NCI-H2107 (cell line): ENCODE measurements at places on chromosomes 7 and 10.

DNA sequence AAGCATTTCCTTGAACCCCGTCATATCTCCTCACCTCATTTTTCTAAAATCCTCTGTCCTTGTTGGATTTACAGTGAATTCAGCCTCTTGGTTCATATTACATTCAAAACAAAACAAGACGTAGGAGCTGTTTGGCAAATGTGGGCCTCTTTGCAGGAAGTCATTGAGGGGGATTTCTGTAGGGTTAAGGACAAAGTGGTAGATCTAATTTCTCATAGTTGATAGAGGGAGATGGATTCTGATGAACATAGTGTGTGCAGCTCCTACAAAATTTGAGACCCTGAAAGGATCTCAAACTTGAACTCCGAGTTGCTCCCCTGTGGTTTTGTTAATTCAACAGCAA, 682 bp downstream of the TBXAS1 start:
- DNase-seq = no peak

DNA sequence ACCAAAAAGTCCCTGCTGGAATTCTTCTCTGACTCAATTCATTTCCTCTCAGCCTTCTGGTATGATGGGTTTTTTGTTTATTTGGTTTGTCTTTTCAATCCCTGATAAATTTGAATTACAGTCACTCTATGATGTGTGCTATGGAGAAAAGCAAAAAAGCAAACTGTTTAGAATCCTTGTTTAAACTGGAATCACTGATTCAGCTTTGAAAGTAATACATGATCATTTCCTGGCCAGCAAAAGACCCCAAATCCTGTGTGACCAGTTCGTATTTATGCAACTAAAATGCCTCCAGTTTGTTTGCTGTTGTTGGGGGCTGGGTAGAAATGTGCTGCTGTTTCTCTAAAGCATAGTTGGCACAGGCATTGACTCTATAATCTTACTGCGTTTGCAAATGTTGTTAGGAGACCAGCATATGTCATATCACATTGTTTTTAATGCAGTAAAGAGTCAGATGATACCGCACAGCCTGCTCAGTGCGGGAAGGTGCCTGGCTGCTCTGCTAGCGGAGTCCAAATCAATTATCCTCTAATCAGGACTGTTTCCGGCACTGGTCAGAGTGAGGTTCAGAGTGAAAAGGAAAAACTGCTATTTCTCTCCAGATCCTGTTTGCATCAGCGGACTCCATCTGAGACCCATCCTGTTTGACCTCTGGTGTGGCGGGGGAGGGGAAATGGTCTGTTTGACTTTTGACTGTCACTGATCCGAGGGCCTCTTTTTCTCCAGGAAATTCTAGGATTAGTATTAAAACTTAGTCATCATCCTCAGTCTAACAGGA, 40.6 kb upstream of the ADD3 start:
- no peak for DNase-seq

DNA sequence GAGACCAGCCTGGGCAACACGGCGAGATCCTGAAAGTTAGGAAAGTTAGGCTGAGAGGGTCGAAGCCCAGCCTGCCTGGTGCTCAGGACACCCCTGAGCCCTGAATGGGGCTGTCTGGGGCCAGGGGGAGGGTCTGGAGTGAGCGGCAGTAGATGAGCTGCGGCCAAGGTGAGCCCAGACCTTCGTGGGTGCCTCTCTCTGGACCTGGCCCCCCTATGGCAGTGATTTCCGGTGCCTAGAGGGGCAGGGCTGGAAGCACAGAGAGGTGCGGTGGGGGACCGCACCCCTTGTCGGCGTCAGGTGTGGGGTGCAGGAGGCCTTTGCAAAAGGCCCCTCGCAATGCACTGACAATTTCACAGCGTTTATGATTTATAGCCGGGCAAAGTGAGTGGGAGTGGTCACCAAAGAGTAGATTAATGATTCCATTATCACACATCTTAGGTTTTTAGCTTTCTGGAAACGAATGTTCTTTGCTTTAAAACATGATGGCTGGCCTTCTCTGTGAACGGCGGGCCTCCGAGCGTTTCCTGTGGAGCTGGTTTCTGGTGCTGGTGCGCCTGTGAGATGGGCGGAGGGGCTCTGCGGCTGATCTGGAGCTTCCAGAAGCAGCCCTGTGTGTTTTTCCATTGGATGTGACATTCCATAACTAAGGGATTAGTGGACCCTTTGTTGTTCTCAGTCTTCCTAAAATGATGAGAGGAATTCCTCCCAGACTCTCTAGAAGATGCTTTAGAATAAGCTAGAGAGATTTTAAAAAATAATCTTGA, 171.0 kb upstream of the ZNF32 start:
- DNase-seq = no peak

GRCh38 chr10:104424719-104425118, 71.1 kb downstream of the CFAP58 start:
- DNase-seq = no peak
